ENCODE measurements at places on chromosomes 3 and 15.

GRCh38 chr15:86399041-86399954 is 319.6 kb downstream of the AGBL1 start:
- no peak for DNase-seq

DNA sequence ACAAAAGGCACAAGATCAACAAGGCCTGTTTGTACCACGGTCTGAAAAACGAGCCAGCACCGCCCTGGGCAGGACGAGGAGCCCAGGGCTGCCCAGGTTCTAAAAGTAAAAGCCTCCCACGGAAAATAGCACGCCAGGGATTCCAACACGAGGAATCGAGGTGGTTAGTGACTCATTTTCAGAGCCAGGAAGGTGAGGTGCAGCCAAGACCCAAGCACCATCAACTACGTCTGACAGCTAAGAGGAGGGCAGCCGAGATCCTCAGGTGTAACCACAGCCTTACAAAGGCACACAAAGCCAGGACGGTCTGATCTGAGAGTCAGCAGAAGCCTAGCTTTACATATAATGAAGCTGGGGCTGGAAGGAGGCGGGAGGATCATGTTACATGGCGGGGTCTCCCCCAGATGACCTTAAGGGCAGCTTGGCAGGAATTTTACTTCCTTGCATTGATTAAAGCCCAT is 52.5 kb downstream of the ATP10A start:
- DNase-seq, result no peak

DNA sequence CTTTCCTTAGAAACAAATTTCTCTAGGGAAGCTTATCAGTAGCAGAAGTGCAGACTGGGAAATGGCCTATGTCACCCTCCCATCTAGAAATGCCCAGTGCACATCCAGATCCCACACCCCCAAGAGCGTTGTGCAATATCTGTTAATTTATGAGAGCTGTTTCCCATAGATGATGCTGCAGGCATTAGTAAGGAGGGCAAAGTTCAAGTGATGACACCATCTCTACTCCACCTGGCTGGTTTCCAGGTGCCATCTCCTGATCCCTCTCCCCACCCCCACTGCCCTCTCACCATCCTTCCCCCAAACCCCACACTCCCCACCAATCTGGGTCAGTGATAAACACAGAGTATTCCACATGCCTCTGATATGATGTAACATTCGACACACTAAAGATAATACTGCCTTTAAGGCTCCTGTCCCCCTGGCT is 39.4 kb downstream of the AGTR1 start:
- no peak for DNase-seq

DNA sequence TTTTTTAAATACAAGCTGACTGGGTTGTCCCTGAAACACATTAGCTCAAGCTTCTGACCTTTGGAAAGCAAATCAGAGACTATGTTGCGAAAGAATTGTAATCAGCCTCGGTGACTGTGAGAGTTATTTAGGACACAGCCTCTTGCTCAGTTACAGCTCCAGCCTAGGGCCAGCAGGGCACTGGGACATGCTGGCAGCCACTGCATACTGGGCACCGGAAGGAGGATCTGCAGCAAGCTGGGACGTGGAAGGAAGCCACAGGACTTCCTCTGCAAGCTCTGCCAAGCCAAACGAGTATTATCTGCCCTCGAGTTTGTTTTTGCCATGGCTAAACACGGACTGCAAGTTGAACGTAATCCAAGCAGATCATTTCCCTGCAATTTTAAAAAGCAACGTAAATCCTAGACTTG is 24.4 kb upstream of the COPG1 start:
- peak; percentile 85 for DNase-seq

GRCh38 chr15:96353416-96353929 is 23.0 kb downstream of the NR2F2 start:
- DNase-seq, result no peak

DNA sequence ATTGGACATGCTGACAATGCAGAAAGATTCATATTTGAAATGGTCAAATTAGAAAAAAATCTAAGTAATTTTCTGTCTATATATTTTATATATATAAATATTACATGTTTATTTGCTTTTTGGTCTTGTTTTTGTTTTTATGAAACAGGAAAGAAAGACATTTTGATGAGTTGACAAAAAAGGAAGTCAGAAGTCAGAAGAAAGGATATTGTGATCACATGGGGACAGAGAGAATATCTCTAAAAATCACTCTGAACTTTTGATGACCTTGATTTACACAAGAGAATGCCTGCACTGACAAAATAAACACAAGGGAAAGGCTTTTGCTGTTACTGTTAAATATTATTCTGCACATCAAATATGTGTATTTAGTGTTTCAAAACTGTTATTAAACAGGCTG is 811.2 kb downstream of the SI start:
- DNase-seq, result no peak

DNA sequence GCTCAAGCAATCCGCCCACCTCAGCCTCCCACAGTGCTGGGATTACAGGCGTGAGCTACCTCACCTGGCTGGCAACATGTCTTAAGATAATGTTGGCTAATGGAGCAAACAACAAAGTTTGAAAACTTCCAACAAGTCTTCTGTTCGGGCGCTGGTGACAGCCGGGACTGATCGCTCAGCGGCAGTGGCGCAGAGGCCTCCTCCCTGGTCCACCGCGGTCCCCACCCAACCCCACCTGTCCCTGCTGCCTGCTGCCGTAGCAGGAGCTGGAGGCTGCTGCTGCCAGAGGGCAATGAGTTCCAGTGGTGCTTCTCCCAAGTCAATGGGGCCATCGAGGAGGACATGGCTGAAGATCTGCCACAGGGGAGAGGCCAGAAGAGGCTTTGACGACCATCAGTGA is 12.1 kb downstream of the DLEC1 start:
- DNase-seq, result no peak

DNA sequence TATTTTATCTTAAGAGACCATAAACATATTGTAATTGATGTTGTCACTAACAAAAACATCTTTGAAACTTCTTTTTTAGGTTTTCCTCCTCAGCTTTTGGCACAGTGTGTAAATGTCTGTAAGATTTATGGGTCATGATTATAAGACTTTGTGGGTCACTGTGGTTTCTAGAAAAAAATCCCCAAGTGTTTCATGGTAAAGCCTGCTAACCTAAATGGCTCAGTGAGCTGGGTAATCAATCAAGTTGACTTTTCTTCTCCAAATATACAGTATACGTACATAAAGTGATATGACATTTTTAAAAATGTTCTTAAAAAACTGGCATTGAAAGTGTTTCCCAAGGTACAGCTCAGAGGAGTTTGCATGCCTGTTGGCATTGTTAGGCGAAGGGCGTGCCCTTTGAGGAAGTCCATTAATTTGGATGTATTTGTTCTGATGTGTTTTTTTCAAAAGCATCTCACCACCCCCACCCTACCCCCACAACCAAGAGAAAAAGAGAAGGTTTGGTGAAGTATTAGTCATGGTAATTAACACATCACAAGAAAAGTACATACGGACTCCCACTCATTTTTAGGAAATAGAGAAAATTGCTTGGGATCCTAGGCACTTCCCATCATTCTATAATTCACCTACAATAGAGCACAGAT is 385.4 kb upstream of the LRRC3B start:
- no peak for DNase-seq

DNA sequence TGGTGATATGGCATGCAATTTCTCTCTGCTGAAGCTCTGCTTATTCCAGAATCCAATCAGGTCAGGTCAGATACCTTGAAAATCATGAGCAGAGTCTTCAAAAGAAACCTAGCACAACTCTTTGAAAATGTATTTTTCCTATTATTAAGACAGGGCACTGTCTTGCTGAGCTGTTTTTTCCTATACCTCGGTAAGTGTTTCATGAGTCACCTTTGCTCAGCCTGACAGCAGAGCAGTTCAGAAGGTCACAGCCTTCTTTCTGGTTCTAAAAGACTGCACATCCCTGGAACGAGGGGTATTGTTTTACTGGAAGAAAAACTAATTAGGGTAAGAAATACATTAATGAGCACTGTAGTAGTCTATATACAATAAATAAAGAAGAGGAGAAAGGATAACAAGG is 422.0 kb downstream of the SOX2 start:
- no peak for DNase-seq

- no peak for DNase-seq
Measured at GRCh38 chr3:112948346-112948838, 26.5 kb downstream of the CD200R1 start.

- no peak for DNase-seq
Measured at GRCh38 chr15:28955160-28955992, 69.6 kb downstream of the APBA2 start.

GRCh38 chr3:6862041-6862879 is 1.3 kb downstream of the GRM7 start:
- DNase-seq, result no peak

GRCh38 chr15:81106560-81106959 is 27.5 kb upstream of the CFAP161 start:
- DNase-seq, result peak; percentile 88

DNA sequence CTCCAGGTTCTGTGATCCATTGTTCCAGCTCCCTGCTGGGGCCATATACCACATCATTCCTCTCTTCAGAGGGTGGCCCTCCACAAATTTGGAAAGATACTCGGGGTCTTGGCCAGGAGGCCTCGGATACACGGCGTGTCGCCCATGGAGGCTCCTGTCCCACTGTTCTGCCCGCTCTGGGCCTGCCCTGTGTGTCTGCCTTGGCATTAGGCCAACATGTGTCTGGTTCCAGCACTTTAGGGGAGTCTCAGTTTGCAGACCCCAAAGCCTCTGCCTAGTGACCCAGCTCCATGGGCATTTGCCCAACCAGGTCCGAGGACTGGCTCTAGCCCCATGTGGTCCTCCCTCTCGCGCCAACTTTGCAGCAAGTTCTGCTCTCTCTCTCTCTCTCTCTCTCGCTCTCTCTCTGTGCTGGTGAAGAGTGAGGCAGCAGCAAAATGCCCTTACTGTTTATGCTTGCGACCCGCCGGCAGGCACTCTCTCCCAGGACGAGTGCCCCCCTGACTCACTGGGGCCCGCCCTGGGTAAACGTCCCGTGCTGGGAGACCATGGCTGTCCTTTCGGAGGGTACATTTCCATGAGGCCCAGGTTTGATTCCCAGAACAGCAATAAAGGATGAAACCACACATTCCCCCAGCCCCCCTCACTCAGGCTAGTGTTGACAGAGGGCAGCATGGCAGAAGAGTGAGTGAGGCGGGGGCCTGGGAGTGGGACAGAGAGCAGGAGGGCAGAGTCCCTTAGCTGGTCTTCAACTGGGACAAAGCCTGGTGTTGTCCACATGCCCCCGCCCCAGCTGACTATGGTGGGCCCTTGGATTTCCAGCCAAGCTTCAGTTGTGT is 77.9 kb downstream of the ISG20 start:
- DNase-seq, result no peak

- no peak for DNase-seq
Measured at GRCh38 chr3:4279516-4280105, 23.6 kb upstream of the SETMAR start.

DNA sequence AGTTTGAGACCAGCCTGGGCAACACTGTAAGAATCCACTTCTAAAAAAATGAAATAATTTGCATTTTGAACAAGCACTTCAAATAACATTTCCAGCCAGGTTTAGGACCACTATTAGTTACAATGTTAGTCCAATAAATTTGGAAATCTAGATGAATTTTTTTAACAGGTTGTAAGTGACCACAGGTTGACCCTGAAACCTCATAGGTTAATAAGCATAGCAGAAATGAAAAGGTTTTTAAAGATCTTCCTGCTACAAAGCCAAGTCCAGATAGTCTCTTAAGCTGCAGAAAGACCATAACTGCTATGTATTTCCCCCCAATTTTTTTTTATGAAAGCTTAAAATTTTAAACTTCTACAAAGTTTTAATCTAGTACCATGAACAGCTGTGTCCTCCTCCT is 1.5 kb upstream of the NIT2 start:
- DNase-seq, result no peak

DNA sequence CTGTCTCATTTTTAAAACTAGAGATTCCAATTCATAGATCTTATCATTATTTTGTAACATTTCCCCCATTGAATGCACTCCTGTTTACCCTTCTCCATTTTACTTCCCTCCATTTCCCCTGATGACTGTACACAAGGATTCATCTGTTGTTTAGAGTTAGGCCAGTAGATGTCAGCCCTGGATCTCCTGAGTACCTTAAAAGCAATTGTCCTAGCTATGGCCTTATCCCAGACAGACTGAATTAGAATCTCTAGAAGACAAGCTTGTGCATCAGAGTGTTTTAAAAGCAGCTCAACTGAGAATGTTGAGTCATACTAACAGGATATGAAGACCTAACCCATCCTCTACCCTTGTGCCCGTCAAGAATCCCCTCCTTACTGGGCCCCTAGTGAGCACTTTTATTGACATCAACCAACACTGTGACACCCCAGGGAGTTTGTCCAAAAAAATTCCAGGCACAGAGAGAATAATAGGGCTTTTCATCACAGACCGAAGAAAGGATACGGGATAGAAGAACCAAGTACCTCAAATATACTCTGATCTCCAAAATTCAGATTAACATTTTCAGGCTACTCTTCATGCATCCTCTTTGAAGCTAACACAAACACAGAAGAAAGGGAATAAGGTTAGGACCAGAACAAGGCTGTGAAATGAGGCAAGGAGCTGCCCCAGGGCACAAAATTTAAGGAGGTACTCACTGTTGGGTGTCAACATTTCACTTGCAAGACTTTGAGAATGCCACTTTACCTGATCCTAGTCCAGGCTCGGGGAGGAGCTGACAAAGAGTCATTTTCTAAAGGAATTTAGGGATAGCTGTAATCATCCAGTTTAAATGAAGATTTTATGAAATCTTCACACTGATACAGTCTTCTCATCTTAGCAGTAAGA is 17.1 kb downstream of the ZBED2 start:
- DNase-seq, result peak; percentile 83

GRCh38 chr15:42273900-42274701 is 868 bp upstream of the TMEM87A start:
- DNase-seq, result peak; percentile 30

- DNase-seq, result no peak
Measured at GRCh38 chr3:29083081-29083480, 197.8 kb upstream of the RBMS3 start.

GRCh38 chr3:142542054-142542453 is 36.5 kb downstream of the ATR start:
- DNase-seq, result no peak

GRCh38 chr3:125051715-125052581 is 3.8 kb downstream of the HEG1 start:
- no peak for DNase-seq

- peak; percentile 35 for DNase-seq
Measured at GRCh38 chr3:120203016-120203415, 82.0 kb downstream of the GPR156 start.

DNA sequence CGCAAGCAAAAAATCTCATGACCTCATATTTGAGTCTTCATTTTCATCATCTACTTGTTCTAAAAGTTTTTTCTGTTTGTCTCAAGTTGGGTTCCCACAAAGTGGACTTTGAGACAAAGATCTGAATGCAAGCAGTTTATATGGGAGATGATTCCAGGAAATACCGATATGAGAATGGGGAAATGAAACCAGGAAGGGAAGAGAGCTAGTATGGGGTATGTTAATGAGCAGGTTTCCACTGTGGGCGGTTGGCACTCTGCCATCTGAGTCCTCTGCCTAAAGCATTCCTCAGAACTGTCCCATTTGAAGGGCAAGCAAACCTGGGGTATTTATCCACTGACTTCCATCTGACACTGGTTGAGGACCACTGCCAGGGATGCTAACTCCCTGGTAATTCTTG is 8.8 kb downstream of the ADPRH start:
- no peak for DNase-seq

- DNase-seq, result no peak
Measured at GRCh38 chr3:105093371-105094252, 273.1 kb upstream of the ALCAM start.

GRCh38 chr3:115525731-115526130 is 97.6 kb upstream of the GAP43 start:
- no peak for DNase-seq

GRCh38 chr3:30012941-30013543 is 593.4 kb upstream of the TGFBR2 start:
- peak; percentile 77 for DNase-seq

GRCh38 chr3:85726241-85726640 is 767.5 kb downstream of the CADM2 start:
- DNase-seq, result no peak
